ENCODE measurements at places on chromosomes 13 and 19. TPM values are rescaled to one million over a fixed set of nuclear protein-coding genes. Genes with fewer than 3 reads are reported as not detected.

PEG3 gene
- total RNA-seq: 0.05 TPM

NKPD1 gene
- 0.72 TPM for total RNA-seq

TPTE2 gene
- 0.30 TPM for total RNA-seq

ZNF582 gene
- total RNA-seq: 3.7 TPM

PGLYRP1 gene
- not detected for total RNA-seq

SMARCA4 gene
- total RNA-seq: 80.5 TPM

NAPSA gene
- 53.3 TPM for total RNA-seq

ZNF506 gene
- total RNA-seq: 68.9 TPM

ZNF181 gene
- 5.7 TPM for total RNA-seq

SULT2A1 gene
- total RNA-seq: not detected

WDR88 gene
- not detected for total RNA-seq

KLK12 gene
- total RNA-seq: not detected

- H3K4me3 ChIP-seq: no peak overlapping the region
- no peak for DNase-seq
- no peaks in the 10 kb centered on the region for H3K4me1 ChIP-seq
These were observed 112.3 kb downstream of the GPC6 start for GRCh38 chr13:93338906-93339305.

GRCh38 chr13:51764184-51765141 lies 39.5 kb downstream of the DHRS12 start:
- H3K4me3 ChIP-seq: peak overlapping the region; percentile 83
- peak overlapping the region; percentile 78 for H3K27ac ChIP-seq
- peaks cover 49% of the 10 kb centered on the region for H3K4me1 ChIP-seq
- no peaks in the 10 kb centered on the region for H3K27me3 ChIP-seq
- H3K36me3 ChIP-seq: peaks cover 3% of the 10 kb centered on the region
- peak; percentile 61 for DNase-seq

GRCh38 chr13:79990048-79990447 lies 350.9 kb downstream of the SPRY2 start:
- H3K4me1 ChIP-seq: no peaks in the 10 kb centered on the region
- H3K4me3 ChIP-seq: no peak overlapping the region
- no peak overlapping the region for H3K27ac ChIP-seq
- no peaks in the 10 kb centered on the region for H3K27me3 ChIP-seq
- no peaks in the 10 kb centered on the region for H3K36me3 ChIP-seq

GRCh38 chr19:49512970-49513745 lies 697 bp downstream of the FCGRT start:
- peak overlapping the region; percentile 86 for H3K4me3 ChIP-seq
- H3K27ac ChIP-seq: peak overlapping the region; percentile 27
- peaks cover 36% of the 10 kb centered on the region for H3K4me1 ChIP-seq
- H3K27me3 ChIP-seq: no peaks in the 10 kb centered on the region
- no peaks in the 10 kb centered on the region for H3K36me3 ChIP-seq
- peak; percentile 47 for DNase-seq

DNA sequence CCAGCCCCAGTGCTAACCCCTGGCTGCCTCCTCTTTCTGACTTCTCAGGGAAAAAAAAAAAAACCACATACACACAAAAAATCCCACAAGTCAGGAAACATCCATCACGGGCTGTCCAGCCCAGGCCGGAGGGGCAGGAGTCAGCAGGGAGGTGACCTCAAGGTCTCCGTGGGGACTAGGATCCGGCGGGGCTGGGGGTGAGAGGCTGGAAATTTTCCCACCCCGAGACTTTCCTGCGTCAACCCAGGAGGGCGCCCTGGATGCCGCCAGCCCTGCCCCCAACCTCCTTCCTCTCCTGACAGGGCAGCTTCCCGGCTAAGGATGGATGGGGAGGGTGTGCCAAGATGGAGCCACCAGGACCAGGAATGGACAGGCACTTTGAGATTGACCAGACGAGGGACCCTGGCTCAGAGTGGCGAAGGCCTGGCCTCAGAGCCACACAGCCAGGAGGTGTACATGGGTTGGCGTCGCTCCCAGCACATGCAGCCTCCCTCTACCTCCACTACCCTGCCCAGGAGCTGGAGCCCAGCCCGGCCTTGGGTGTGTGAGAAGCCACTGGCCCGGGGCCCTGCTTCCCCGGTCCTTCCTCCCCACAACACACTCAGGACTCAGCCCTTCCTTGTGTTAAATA lies 33.3 kb downstream of the BLOC1S3 start:
- H3K36me3 ChIP-seq: no peaks in the 10 kb centered on the region
- no peak overlapping the region for H3K4me3 ChIP-seq
- H3K27me3 ChIP-seq: peaks cover 42% of the 10 kb centered on the region
- peaks cover 8% of the 10 kb centered on the region for H3K4me1 ChIP-seq
- no peak overlapping the region for H3K27ac ChIP-seq

GRCh38 chr13:30615481-30615865 lies 2.2 kb upstream of the USPL1 start:
- H3K4me1 ChIP-seq: peaks cover 15% of the 10 kb centered on the region
- no peak overlapping the region for H3K4me3 ChIP-seq
- no peak overlapping the region for H3K27ac ChIP-seq
- H3K27me3 ChIP-seq: no peaks in the 10 kb centered on the region
- no peaks in the 10 kb centered on the region for H3K36me3 ChIP-seq

GRCh38 chr13:112771877-112772538 lies 82.2 kb downstream of the ATP11A start:
- H3K36me3 ChIP-seq: no peaks in the 10 kb centered on the region
- peaks cover 22% of the 10 kb centered on the region for H3K4me1 ChIP-seq
- H3K27ac ChIP-seq: no peak overlapping the region
- H3K27me3 ChIP-seq: no peaks in the 10 kb centered on the region
- no peak for DNase-seq

- no peak for DNase-seq
- peaks cover 19% of the 10 kb centered on the region for H3K4me1 ChIP-seq
- H3K27ac ChIP-seq: no peak overlapping the region
- no peaks in the 10 kb centered on the region for H3K36me3 ChIP-seq
- no peak overlapping the region for H3K4me3 ChIP-seq
These were observed 64.0 kb downstream of the ATP11A start for GRCh38 chr13:112753833-112754232.

DNA sequence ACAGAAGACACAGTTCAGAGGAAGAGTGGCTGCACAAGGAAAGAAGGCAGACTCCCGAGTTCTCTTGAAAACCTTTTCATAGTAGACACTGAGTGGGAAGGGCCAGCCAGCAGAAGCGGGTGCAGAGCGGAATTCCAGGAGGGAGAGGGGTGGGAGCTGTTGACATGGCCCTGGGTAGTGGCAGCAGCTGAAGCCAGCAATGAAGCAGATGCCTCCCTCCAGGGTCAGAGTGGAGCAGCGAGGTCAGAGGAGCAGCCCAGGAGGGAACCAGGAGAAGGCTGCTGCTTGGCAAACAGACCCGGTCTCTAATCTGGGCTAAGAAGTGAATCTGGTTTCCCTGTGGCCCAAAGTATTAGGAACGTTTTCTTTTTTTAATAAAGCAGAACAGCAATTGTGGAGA lies 73.9 kb upstream of the SPATA13 start:
- no peak overlapping the region for H3K4me3 ChIP-seq
- no peak overlapping the region for H3K27ac ChIP-seq
- DNase-seq: no peak
- no peaks in the 10 kb centered on the region for H3K36me3 ChIP-seq
- peaks cover 7% of the 10 kb centered on the region for H3K4me1 ChIP-seq

GRCh38 chr19:29054886-29055675 lies 157.9 kb downstream of the UQCRFS1 start:
- H3K27ac ChIP-seq: no peak overlapping the region
- H3K4me3 ChIP-seq: no peak overlapping the region
- H3K27me3 ChIP-seq: no peaks in the 10 kb centered on the region

- H3K36me3 ChIP-seq: no peaks in the 10 kb centered on the region
- no peaks in the 10 kb centered on the region for H3K27me3 ChIP-seq
- H3K4me1 ChIP-seq: peaks cover 31% of the 10 kb centered on the region
- no peak overlapping the region for H3K27ac ChIP-seq
These were observed 74.6 kb downstream of the MBNL2 start for GRCh38 chr13:97296740-97297139.

GRCh38 chr13:101706651-101707050 lies 254.2 kb downstream of the ITGBL1 start:
- peaks cover 15% of the 10 kb centered on the region for H3K27me3 ChIP-seq
- H3K4me1 ChIP-seq: peaks cover 8% of the 10 kb centered on the region
- peak overlapping the region; percentile 16 for H3K4me3 ChIP-seq
- no peaks in the 10 kb centered on the region for H3K36me3 ChIP-seq
- no peak overlapping the region for H3K27ac ChIP-seq

DNA sequence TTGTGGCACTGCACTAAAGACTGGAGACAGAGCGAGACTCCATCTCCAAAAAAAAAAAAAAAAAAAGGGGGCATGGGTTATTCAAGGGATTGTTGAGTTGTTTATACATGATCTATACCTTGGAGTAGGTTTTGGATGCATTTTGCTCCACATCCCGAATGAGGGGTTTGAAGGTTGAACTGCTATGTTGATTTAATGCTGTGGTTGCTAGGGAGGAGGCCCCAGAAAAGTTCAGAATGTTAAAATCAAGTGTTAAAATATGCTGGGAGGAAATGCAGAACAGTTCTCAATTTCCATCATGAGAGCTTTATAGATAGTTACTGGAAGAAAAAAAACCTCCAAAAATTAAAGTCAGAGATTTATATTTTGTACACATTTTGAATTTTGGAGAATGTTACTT lies 116.5 kb downstream of the DNAJC15 start:
- no peak for DNase-seq
- peaks cover 12% of the 10 kb centered on the region for H3K27me3 ChIP-seq
- no peak overlapping the region for H3K4me3 ChIP-seq
- H3K27ac ChIP-seq: no peak overlapping the region
- H3K4me1 ChIP-seq: no peaks in the 10 kb centered on the region

GRCh38 chr13:53013113-53013512 lies 15.5 kb upstream of the OLFM4 start:
- no peak for DNase-seq
- no peak overlapping the region for H3K4me3 ChIP-seq
- peaks cover 8% of the 10 kb centered on the region for H3K27me3 ChIP-seq

DNA sequence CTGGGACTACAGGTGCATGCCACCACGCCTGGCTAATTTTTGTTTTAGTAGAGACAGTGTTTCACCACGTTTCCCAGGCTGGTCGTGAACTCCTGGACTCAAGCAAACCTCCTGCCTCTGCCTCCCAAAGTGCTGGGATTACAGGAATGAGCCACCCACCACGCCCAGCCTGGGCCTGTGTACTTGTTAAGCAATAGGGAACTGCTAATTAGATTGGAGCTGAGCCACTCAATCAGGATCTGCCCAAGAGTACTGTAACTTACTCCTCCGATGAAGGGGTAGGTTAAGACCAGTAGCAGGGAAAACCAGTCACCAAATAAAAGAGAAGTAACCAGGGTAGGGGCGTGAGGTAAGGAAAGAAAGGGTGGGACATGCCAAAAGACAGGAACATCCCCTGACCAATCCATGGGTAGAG lies 2.3 kb downstream of the DDX39A start:
- no peaks in the 10 kb centered on the region for H3K27me3 ChIP-seq
- H3K4me1 ChIP-seq: peaks cover 39% of the 10 kb centered on the region
- no peak for DNase-seq
- peak overlapping the region; percentile 85 for H3K4me3 ChIP-seq
- peak overlapping the region; percentile 97 for H3K27ac ChIP-seq

GRCh38 chr19:30332445-30333234 lies 39.5 kb upstream of the ZNF536 start:
- H3K27ac ChIP-seq: no peak overlapping the region
- no peak overlapping the region for H3K4me3 ChIP-seq
- H3K27me3 ChIP-seq: peaks cover 10% of the 10 kb centered on the region
- DNase-seq: no peak

DNA sequence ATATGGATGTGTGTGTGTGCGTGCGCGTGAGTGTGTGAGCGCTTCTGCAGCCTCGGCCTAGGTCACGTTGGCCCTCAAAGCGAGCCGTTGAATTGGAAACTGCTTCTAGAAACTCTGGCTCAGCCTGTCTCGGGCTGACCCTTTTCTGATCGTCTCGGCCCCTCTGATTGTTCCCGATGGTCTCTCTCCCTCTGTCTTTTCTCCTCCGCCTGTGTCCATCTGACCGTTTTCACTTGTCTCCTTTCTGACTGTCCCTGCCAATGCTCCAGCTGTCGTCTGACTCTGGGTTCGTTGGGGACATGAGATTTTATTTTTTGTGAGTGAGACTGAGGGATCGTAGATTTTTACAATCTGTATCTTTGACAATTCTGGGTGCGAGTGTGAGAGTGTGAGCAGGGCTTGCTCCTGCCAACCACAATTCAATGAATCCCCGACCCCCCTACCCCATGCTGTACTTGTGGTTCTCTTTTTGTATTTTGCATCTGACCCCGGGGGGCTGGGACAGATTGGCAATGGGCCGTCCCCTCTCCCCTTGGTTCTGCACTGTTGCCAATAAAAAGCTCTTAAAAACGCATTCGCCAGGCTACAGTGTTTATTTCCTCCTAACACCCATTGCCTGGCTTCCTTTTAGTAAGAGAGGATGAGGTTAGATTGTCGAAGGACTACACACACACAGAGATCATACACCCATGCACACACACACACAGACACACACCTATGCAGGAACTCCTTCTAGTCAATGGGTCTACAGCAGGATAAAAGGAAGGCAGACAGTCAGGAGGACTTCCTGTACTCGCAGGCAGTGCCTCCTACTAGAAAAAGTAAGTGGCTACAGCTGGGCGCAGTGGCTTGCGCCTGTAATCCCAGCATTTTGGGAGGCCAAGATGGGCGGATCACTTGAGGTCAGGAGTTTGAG lies 7.1 kb downstream of the FOSB start:
- no peak for DNase-seq
- H3K36me3 ChIP-seq: peaks cover 3% of the 10 kb centered on the region
- H3K4me1 ChIP-seq: peaks cover 55% of the 10 kb centered on the region
- H3K27me3 ChIP-seq: peaks cover 43% of the 10 kb centered on the region

DNA sequence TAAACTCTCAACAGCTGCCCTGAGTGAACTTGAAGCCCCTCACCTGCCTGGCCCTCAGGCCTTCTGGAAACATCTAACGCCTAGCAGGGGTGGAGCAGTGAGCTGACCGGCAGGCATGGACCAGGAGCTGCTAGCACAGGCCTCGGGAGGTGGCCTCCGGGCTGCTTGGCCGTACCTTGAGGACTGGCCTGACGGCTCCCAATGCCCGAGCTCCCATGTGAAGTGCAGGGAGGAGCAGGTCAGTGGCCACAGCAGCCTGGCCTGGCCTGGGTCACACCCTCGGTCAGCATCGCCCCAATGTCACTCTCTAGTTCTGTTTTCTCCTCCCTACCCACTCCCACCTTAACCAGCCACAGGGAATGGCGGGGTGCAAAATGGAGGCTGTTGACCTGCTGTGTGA lies 19.0 kb downstream of the TSHZ3 start:
- H3K36me3 ChIP-seq: no peaks in the 10 kb centered on the region
- no peak overlapping the region for H3K4me3 ChIP-seq
- no peak overlapping the region for H3K27ac ChIP-seq
- no peak for DNase-seq
- no peaks in the 10 kb centered on the region for H3K4me1 ChIP-seq

Measured in activated T-cell treated with anti-CD3 and anti-CD28 coated beads, Interleukin-2, amount 50 U/mL, for 72 hours (primary cell).